Tibial artery (tissue), 4 donors: ENCODE measurements at places on chromosomes 2 and 18.

DNA sequence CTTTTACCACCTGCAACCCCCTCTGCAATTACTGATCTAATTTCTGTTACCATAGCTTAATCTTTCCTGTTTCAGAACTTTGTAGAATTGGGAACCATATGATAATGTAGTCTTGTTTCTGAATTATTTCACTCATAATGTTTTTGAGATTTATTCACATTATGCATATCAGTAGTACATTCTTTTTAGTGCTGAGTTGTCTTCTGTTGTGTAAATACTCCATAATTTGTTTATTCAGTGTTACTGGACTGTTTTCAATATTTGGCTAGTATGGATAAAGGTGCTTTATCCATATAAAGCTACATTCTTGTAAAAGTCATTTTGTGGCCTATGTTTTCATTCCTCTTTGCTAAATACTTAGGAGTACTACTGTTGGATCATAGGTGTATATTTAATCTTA, 152.5 kb downstream of the TAF4B start:
- DNase-seq, result no peak

DNA sequence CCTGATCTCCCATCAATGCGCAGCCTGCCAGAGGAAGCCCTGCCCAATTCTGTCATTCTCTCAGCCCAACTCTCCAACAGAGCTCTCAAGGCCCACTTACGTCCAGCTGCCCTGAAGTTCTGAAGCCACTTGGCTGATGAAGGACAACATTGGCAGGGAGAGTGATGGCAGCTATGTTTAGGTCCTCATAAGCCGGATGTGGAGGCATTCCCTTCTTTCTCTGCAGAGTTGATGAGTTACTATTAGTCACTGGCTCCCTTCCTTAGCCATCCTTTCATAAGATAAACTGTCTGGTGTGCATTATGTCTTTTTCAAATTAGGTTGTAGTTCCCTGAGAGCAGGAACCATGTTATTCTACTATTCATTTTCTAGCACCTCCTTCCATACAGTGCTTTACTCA, 22.5 kb upstream of the TACR1 start:
- DNase-seq, result no peak

DNA sequence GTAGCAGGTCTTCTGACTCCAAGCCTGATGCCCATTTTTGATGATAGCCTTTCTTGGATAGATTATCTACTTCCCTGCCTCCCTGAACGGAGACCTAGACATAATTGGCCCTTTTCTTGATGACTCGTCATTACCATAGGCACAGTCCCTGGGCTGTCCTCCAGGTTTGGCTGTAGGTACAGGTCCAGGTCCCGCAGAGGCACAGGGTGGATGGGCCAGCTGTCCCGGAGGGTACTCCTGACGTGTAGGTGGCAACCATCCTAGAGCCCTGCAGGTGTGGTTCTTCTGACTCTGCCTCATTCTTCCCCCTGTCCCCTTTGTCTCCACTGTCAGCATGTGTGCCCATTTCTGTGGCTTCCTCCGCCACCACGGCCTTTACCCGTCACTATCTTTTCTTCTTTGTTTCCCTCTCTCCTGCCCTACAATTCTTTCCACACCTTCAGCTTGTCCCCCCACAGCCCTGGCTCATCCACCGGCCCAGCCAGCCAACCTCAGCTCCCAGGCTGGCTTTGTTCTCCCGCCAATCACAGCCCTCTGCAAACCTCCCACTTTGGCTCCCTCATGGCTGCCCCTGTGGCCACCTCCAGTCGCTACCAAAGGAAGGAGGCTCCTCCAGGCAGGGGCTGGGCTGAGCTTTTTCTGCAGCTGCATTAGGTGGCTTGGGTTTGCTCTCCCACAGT, 102.8 kb downstream of the SMAD7 start:
- no peak for DNase-seq

GRCh38 chr2:111054791-111055691, 65.7 kb upstream of the BCL2L11 start:
- no peak for DNase-seq

- no peak for DNase-seq
These were observed 10.5 kb downstream of the SCN9A start for GRCh38 chr2:166365239-166365638.

GRCh38 chr2:5668682-5669250, 23.4 kb upstream of the SOX11 start:
- DNase-seq, result no peak
